Lung (tissue), 17 donors: ENCODE measurements at places on chromosomes 4 and X.

- DNase-seq = no peak
These were observed 41.2 kb downstream of the ACOX3 start for GRCh38 chr4:8399298-8399697.

- no peak for DNase-seq
These were observed 10.5 kb upstream of the THOC2 start for GRCh38 chrX:123743312-123743711.

DNA sequence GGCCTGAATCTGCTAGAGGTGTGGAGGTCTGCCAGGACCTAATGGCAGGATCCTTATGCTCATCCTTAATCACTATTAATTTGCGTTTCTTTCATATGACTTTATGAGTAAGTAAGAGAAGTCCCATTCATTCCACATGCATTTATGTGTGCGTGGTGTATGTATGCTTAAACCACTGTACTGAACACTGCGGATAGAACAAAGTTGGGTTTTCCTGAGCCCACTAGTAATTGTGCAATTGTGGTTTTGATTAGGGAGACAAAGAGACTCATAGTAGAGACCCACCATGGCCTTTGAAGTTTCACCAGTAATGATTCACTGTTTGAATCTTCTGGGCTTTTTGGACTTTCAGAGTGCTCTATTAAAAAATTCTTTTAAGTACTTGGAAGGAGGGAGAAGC is 498.5 kb upstream of the DIPK2B start:
- DNase-seq = no peak

DNA sequence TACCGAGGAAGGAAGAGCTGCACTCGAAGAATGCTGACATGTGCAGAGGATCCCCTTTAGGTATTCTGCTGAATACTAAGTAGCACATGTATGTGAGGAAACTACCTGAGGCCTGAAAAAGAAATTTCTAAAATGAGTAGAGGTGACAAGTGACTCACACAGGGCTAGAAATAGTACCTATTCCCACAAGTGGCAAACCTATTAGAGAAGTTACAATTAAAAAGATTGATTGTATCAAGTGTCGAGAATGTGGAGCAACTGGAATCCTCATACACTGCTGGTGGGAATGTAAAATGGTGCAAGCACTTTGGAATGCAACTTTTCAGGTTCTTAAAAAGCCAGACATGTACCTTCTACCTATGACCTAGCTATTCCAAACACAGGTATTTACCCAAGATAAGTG is 47.4 kb downstream of the CCSER1 start:
- DNase-seq = peak; percentile 34

- no peak for DNase-seq
These were observed 10.7 kb downstream of the SLC39A8 start for GRCh38 chr4:102334624-102335023.

GRCh38 chr4:140903522-140904475 is 147.6 kb upstream of the TBC1D9 start:
- DNase-seq = peak; percentile 33

- peak; percentile 73 for DNase-seq
These were observed 6.7 kb upstream of the DCTD start for GRCh38 chr4:182923796-182924340.

DNA sequence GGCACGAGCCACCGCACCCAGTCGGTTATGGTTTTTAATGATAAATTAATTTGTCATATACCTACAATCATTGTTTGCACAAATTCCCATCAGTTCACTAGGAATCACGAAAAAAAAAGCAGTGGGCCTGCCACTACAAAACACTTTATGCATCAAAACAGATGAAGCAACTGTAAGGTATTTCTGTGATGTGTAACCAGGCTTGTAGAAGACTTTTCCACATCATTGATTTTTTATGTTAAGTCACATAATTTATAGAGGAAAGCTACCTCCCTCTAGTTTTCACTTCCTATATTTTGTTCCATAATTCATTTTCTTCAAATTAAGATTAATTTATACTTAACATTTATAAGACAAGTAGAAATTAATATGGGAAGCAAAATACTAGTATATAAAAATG is 6.7 kb upstream of the FAM200B start:
- no peak for DNase-seq

- peak; percentile 25 for DNase-seq
These were observed 62.3 kb downstream of the FAM193A start for GRCh38 chr4:2598511-2599303.

GRCh38 chr4:138178566-138178965 is 63.6 kb downstream of the SLC7A11 start:
- DNase-seq = no peak

- peak; percentile 48 for DNase-seq
These were observed 25.9 kb downstream of the CFAP299 start for GRCh38 chr4:80361329-80361900.

DNA sequence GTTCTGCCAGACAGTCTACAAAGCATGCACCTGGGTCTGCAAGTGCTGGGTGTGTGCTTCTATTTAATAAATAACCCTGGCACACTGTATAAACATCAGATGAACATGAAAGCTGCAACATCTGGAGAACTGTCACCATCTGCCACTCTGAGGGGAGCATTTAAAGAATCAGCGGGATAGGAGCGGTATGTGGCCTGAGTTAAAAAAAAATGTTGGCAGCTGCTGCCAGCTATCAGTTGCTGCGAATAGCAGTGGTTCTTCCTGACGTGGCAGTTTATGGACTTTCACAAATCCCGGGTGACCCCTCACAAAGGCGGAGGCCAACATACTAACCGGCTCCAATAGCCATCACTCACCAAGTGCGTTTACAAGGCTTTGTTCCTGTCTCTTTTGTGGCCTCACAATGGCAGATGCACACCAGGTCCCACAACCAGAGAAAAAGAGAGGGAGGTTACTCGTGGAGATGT is 95.1 kb downstream of the RASL11B start:
- DNase-seq = peak; percentile 83

DNA sequence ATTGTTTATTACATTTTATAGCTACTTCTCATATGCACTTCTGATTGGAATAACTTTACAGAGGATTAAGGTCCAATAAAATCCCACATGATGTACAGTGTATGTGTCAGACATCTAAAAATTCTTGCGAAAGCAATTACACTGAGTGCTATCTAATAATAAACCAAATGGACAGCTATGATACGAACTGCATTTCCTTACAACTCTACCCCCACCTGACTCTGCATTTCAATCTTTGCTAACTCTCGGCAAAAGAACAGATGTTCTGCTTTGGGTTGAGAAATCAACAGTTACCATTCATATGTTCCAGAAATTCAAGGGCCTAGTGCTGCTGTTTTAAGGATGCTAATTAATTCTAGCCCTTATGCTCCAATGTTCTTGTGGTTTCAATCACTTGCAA is 287.9 kb upstream of the NOCT start:
- peak; percentile 22 for DNase-seq

- no peak for DNase-seq
These were observed 39.9 kb upstream of the NFXL1 start for GRCh38 chr4:47954245-47954644.

GRCh38 chr4:5941601-5942000 is 48.7 kb upstream of the CRMP1 start:
- no peak for DNase-seq

DNA sequence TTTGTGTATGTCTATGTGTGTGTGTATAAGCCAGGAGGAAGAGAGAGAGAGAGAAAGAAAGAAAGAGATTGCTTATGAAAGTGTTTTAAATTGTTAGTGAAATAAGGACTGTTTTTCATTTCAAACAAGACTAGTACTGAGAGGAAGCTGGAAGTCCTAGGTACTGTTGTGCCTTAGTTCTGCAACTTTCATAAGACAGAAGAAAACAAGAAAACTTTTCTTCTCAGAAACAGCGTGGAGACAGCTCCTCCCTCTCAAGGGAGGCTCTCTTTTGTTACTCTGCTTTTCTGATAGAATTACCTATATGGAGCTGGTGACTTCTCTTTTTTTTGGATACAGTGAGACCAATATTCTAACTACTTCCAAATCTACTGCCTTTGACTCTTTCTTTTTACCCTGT is 62.5 kb downstream of the BANK1 start:
- DNase-seq = no peak

GRCh38 chr4:129140521-129140920 is 44.6 kb downstream of the C4orf33 start:
- no peak for DNase-seq

DNA sequence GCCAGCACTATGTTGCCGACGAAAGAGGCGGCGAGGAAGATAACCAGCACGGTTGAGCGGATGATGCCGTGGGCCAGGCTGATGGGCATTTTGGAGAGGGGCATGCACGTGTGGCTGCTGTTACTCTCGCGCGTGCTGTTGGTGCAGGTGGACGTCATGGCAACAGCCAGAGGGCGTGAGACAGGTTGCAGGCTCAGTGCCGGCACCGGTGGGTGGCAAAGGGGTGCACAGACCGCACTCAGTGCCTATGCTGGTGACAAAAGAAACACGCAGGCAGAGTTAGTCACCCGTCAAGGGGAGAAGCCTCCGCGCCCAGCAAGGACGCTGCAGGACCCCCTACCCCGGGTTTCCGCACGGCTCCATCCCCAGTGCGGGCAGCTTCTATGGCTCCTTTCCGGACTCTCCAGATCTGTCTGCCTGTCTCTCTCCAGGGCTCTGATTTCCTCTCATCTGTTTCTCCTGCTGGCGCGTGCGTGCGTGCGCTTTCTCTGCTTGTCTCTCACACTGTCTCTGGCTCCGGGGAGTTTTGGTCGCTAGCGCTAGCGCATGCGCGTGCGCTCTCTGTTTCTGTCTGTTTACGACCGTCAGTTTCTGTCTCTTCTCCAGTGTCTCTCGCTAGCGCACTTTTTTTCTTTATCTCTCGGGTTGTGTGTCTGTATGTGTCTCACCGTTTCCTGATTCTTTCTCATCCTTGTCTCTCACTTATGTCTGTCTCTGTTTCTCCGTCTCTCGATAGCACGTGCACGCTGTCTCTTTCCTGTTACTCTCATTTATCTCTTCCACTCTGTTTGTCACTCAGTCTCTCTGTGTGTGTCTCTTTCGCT is 2.1 kb downstream of the GPR101 start:
- peak; percentile 57 for DNase-seq

DNA sequence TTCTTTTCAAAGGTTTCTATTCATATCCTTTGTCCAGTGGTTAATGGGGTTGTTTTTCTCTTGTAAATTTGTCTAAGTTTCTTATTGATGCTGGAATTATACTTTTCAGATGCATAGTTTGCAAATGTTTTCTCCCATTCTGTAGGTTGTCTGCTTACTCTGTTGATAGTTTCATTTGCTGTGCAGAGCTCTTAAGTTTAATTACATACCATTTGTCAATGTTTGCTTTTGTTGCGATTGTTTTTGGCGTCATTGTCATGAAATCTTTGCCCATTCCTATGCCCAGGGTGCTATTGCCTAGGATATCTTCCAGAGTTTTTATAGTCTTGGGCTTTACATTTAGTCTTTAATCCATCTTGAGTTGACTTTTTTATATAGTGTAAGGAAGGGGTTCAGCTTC is 21.2 kb upstream of the UGT8 start:
- DNase-seq = no peak

DNA sequence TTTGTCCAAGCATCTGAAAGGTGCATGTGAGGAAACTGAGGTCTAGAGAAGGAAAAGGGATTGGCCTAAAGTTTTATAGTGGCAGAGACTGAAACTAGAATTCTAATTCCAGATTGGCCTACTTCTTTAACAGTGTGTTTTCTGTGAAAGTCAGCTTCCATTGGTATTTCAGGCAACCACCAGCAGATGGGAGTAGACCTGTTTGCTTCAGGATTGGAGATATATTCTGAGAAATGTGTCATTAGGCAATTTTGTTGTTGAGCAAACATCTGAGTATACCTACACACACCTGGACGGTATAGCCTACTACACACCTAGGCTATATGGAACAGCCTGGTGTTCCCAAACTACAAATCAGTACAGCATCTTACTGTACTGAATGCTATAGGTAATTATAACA is 207.3 kb upstream of the RADX start:
- DNase-seq = no peak

DNA sequence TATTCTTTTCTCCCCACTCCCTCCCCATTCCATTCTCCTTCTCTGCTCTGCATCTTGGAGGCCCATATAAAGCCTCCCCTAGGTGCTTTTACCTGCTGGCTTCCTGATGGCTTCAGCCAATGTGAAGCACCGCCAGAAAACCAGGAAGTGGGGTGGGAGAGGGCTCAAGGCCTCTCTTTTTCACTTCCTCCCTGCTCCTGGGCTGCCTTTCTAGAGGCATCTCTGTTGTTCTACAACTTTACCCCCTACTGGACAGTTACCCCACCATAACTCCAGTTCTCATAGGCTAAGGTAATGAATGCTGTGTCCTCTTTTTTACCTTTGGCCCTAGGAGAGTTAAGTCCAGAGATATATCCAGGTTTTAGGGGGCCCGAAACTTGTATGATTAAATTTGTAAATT is 62.4 kb upstream of the PPARGC1A start:
- no peak for DNase-seq

- DNase-seq = no peak
These were observed 389.0 kb downstream of the HNRNPD start for GRCh38 chr4:81984746-81985145.

- no peak for DNase-seq
These were observed 240.7 kb downstream of the DCLK2 start for GRCh38 chr4:150318971-150319370.

DNA sequence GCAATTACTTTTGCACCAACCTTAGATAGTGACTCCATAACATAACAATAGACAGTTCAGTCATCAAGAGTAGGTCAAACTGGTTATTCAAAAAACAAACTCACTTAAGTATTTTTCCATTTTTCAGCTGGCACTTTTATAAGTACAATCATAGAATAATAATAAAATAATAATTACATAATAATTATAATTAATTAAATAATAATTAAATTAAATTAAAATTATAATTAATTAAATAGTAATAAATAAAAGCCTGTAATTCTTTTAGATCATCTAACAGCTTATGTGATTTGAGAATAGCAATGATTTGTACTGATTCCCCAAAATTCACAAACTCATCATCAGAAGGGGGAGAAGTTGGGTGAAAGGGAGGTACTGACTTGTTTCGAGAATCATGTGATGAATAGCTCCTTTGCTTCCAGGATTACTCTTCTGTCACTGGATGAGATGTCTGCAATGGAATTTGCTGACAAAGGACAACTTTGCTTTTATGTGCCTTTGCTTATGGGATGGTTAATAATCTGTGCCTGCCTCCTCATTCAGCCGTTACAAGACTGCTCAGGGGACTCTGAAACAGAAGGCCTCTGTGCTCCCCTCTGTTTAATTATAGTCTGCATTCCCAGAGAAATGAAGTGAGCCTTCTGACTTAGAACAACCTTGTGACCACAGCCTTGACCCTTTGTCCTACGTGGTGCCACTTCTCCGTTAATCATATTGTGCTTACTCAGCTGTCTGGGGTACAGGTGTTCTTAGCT is 104.8 kb upstream of the ENPEP start:
- no peak for DNase-seq

GRCh38 chrX:103253608-103254007 is 1.3 kb downstream of the TCEAL8 start:
- peak; percentile 11 for DNase-seq

- peak; percentile 63 for DNase-seq
These were observed 12.6 kb downstream of the NEIL3 start for GRCh38 chr4:177322266-177322665.

DNA sequence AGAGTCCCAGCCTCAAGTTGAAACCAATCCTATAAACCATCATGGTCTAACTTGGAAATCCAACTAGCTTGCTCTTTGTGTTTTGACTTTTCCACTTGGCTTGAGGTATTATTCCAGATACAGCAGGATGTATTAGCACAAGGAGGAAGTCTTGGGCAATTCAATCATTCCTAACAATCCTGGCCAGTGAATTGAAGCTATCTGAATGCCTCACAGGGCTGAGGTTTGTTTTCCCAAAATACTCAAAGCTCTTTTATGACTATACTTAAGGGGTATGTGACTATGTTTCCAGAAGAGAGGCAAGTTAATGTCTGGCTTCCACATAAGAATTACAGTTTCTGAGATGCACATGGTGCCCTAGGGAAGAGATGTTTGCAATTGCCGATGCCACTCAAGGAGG is 66.8 kb upstream of the SH3RF1 start:
- DNase-seq = no peak

- DNase-seq = no peak
These were observed 600 bp upstream of the BEX2 start for GRCh38 chrX:103311399-103311780.
